Iris pigment epithelial cell (primary cell): ENCODE measurements at places on chromosomes 5 and 9.
A peak's percentile ranks its signal among the peaks of the same experiment; 100 is the strongest.

- no peak for DNase-seq
These were observed 271.0 kb upstream of the RIOK2 start for GRCh38 chr5:97454015-97454414.

GRCh38 chr5:92519811-92520632, 1061.0 kb downstream of the NR2F1-AS1 start:
- no peak for DNase-seq

GRCh38 chr9:132849185-132849706, 28.8 kb downstream of the AK8 start:
- DNase-seq = no peak

DNA sequence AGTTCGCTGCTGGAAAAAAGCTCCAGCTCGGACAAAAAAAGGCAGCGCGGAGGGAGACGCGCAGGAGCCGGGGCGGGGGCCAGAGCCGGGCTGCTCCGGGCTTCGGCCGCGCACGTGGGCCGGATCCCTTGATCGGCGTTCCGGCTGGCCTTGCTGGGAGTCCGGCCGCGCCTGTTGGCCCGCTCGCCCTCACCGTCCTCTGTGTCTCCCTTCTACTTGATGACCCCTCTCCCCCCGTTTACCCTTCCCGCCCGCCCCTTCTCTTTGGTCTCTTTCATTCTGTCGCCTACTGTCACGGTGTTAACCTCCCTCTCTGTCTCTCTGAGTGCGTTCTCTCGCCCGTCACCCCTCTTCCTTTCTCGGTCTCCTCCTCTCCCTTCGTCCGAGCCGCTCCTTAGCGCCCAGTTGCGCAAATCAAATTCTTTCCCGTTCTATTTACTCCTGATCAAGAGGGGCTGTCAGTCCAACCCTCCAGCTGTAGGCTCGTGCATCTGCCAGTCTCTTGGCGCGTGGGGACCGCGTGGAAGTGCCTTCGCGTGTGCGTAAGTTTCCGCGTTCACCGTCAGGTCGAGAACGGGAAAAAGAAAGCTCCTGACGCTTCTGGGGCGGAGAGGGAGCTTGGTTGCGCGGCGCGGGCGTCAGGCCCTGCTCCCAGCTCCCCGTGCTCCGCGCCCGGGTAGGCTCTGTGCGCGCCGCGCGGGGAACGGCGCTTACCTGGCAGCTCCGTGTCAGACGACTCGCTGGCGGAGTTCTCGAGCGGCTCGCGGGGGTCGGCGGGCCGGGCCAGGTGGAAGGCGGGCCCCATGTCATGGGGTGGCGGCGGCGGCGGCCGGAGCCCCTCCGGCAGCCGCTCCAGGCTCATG, 798 bp downstream of the PITX1 start:
- peak; percentile 80 for DNase-seq

- no peak for DNase-seq
These were observed 16.4 kb downstream of the TENT4A start for GRCh38 chr5:6729386-6730310.

GRCh38 chr5:80894083-80894482, 66.1 kb upstream of the RASGRF2 start:
- no peak for DNase-seq

- no peak for DNase-seq
These were observed 73.6 kb upstream of the TGFBR1 start for GRCh38 chr9:99031319-99031718.

DNA sequence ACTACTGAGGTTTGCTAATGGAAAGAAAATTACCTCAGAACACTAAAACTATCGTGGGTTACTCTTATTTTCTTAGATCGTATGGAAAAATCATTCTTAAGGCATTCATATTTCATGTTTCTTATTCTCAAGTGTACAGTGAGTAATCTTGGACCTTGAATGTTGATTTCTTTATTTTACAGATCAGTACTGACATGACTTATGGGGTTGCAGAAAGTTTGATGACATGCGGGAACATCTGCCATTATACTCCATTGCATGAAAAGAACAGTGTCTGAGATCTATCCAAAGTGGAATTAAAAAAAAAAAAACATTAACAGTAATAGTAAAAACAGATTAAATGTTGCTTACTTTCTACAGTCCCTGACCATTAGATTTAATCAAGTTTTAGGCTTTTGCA, 1290.2 kb upstream of the WWC1 start:
- DNase-seq = no peak

DNA sequence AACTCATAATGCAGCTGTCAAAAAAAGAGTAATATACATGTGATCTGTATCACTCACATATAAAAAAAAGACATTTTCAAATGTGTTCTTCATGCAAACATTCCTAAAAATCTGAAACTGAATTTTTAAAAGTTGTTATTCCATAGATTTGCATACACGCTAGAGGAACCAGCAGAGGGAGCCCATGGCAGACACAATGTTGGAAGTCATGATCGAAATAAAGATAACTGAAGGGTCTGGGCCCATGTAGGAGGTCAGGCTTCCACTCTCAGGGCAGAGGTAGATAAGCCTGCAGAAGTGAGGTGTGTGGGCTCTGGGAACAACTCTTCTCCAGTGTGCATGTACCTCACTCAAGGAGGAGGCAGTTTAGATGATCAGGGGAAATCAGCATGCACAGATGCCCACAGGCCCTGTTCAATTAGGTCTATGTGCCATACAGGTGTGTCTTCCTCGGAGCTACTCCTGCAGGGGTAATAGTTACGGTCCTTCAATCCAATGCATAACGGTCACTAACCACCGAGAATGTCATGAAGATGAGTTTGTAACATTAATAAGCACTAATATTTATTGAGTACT, 208.6 kb downstream of the EPB41L4A start:
- DNase-seq = peak; percentile 38

- no peak for DNase-seq
These were observed 163.8 kb upstream of the KLF4 start for GRCh38 chr9:107653263-107653821.

DNA sequence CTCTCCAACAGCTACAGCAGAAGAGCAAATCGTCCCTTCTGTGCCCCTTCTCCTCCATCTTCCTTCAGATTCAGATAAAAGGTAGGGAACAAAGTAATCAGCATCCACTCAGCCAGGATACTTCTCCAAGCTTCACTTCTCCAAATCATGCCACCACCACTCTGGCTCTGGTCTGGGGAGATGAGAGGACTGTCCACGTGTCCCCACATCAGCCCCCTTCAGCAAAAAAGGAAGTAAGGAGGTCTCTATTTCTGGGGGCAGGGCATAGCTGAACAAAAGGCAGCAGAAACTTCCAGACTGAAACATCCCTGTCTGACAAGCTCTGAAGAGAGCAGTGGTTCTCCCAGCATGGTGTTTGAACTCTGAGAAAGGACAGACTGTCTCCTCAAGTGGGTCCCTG, 116.9 kb downstream of the C5orf15 start:
- no peak for DNase-seq

- DNase-seq = no peak
These were observed 66.0 kb downstream of the RASGEF1C start for GRCh38 chr5:180142824-180143610.

- DNase-seq = peak; percentile 88
These were observed 3.1 kb upstream of the FCHSD1 start for GRCh38 chr5:141654298-141654697.

- DNase-seq = no peak
These were observed 81.0 kb downstream of the SHB start for GRCh38 chr9:37988041-37988440.

GRCh38 chr5:74433255-74433895, 207.2 kb downstream of the ENC1 start:
- peak; percentile 31 for DNase-seq

GRCh38 chr5:5800801-5801761, 378.6 kb downstream of the ICE1 start:
- DNase-seq = no peak

DNA sequence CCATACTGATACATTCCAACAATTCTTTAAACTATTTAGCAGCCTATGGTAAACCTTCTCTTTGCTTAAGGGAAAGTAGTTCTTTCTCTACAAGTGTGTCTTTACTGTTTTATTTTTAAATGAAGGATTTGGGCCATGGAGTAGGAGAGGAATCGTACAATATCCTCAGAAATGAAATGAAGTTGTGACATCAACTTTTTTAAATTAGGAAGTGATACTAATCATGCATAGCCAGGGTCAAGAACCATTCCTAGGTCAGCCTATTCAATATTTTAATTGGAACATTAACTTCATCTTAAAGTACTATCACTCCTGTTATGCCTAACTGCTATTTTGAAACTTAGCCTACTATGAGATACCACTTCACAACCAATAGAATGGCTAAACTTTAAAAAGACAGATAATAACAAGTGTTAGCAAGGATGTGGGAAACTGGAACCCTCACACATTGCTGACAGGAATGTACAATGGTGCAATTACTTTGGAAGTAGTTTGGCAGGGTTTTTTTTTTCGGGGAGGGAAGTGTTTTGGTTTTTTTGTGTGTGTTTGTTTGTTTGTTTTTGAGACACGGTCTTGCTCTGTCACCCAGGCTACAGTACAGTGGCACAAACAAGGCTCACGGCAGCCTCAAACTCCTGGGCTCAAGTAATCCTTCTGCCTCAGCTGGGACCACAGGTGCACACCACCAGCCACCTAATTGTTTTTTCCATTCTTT, 10.7 kb downstream of the AGTPBP1 start:
- no peak for DNase-seq

- no peak for DNase-seq
These were observed 93.4 kb downstream of the PPIC start for GRCh38 chr5:122943050-122943698.

GRCh38 chr9:71748280-71748743, 20.0 kb downstream of the CEMIP2 start:
- peak; percentile 95 for DNase-seq

- peak; percentile 24 for DNase-seq
These were observed 48.0 kb downstream of the LMX1B start for GRCh38 chr9:126661521-126662251.

DNA sequence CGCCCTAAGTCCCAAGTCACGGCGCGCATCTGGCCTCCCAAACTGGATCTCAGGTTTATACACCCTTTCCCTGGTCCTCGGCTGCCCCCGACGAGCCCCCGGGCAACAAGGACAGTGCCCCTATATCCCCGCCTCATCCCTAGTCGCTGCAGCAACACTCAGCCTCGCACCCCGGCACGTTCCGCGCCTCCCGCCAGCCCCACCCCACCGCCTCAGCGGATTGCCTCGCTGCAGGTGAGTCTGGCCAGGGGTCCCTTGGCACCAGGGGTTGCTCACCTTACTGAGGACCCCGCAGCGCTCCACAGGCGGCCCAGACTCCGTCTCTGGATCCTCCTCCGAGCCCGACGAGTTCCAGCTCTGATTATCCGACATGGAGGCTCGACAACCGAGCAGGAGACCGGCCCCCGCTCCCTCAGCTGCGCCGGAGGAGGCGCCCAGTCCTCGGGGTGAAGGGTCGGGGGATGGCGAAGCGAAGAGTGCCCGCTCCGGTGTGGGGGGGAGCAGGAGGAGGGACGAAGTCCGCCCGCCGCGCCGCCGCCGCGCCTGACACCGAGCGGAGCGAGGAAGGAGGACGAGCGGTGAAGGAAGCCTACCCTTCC, 494 bp downstream of the CERT1 start:
- DNase-seq = peak; percentile 36

DNA sequence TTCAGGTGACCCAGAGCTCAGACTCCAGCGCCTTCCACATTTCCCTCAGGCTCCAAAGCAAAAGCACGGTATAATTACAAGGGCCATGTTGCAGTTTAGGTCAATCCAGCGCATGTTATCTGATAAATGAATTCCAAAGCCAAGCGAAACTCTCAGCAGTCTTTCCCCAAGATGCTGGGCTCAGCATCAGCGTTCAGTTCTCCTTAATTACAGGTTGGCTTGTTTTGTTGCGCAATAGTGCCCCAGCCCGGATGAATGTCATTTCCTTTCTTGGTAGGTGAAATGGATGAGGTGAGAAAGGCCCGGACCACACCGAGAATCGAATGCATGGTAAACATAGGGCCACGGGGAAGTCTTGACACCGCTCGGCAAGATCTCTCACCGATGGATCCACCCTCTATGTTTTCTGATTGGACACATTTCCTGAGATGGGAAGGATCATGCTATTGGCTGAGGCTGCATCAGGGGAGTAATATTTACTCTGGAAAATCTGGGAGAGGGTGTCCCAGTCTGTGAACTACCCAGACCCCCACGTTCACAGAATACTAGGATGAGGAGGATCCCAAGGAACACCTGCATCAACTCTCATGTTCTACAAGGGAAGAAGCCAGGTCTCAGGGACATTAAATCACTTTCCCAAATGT, 221.2 kb upstream of the ANKRD55 start:
- DNase-seq = no peak

- no peak for DNase-seq
These were observed 342.7 kb downstream of the DIRAS2 start for GRCh38 chr9:90299968-90300367.

DNA sequence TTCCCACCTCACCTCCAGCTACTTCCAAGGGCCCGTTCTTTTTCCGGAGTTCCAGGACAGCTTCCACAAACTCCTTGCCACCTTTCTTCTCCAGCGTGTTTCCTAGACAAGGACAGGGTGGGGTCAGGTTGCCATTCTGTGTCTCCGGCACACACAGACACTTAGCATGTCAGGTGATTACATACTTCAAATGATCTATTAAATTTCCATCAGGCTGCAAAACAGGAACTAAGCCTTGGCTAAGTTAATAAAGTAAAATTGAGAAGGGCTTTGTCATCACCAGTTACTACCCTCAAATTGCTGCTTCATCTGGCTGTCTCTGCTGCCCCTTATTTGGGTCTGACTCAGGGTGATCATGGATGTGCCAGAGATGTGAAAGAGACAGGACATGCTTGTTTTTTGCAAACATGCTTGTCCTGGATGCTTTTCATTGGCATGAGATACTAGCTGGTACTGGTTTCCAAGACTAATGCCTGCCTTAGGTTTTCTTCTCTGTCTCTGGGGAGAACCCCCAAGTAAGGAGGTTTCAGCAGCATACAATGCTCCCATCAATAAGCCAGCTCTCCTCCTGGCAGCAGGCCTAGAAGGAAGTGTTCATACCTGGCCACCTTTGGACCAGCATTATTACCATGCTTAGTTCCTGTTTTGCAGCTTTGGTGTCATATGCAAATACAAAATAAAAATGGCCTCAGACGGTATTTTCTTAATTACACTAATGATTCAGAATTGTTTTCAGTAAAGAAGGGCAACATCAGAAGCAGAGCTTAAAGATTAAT, 52.9 kb downstream of the MACROH2A1 start:
- no peak for DNase-seq

DNA sequence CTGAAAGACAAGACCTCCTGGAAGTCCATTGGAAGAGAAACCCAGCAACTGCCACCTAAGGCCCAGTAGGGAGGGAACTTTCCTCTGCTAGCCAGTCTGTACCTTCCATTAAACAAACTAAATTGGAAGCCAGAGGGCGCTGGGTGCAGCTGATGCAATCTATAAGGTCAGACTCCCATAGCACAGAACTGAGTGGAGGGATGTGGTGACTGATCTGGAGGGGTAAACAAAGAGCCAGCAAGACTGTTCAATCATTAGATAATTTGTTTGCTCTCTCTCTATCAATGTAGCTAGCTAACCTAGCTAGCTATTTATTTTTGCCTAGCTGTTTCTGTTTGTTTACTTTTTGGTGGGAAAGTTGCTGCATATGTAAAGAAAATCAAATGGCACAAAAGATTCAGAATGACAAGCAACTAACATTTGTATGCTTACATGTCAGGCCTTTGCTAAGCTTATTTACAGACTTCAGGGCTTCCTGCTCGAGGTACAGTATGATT, 291.8 kb upstream of the DAB2 start:
- DNase-seq = peak; percentile 77
